NCI-H2029 (cell line): ENCODE measurements at places on chromosomes 5 and 9.

DNA sequence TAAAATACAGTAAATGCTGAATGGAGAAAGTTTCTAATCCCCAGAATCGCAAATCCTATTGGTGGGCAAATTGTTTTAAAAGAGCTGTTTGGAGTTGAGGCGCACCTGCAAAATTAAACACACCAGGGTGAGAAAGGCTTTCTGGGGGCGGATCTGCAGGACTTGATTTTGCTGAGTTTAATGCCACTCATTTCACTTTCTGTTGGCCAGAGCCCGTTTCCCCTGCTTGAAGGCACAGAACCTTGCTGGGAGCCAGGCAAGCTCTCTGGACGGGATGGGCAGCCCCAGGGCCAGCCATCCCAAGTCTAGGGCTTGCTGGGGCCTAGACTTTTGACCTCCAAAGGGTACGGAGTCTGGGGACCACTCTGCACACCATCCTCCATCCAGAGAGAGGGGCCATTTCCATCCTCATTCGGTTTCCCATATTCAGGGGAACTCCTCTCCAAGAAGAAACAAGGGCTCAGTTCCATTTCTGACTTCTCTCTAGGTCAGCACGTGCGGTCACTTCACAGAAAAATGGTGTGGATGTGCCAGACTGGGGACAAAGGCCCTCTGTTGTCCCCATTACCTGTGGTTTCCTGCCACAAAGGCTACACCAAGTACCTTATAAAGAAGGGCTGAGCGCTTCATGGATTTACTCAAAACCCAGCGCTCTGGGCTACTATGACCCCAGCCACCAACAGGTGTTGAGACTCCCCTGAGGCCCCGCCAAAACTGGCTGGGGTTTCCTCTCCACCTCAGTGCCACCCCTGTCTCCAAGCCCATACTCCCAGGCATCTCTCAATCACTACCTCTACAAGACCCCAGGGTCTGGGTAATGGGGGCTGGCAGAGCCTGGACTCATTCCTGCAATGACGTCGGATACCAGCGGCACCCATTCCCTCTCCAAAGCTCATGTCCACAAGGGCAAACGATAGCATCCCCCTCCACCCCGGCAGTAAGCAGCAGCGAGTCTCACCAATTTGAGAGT, 170.0 kb downstream of the AUH start:
- DNase-seq, result no peak

GRCh38 chr5:107538331-107538730, 132.4 kb downstream of the EFNA5 start:
- peak; percentile 49 for DNase-seq

DNA sequence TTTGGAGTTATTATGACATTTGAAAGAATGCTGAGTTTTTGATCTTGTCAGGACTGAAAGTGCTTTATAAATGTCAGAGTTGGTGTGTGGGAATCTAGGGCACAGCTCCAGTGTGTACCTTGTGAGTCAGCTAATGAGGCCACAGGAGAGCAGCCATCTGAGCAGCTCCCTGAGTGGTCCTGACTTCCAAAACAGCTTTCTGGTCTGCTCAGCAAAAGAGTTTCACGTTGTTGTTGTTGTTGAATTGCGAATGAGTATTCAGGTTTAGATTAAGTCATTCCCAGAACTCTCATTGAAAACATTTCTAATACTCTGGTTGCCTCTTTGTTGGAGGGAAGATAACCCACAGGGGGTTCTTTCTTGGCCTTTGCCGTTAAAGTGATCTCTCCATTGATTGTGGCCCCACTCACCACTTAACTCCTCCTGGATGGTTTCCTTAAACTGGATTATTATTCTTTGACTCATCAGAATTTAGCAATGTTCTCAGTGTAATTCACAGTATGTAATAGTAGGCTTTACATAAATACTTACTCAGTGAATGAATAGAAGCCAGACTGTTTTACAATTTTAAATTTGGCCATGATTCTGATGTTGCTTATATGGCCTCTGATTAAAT, 125.1 kb upstream of the SGCD start:
- DNase-seq, result no peak

- DNase-seq, result peak; percentile 39
Observed at GRCh38 chr9:87527211-87527916, 29.7 kb downstream of the DAPK1 start.

DNA sequence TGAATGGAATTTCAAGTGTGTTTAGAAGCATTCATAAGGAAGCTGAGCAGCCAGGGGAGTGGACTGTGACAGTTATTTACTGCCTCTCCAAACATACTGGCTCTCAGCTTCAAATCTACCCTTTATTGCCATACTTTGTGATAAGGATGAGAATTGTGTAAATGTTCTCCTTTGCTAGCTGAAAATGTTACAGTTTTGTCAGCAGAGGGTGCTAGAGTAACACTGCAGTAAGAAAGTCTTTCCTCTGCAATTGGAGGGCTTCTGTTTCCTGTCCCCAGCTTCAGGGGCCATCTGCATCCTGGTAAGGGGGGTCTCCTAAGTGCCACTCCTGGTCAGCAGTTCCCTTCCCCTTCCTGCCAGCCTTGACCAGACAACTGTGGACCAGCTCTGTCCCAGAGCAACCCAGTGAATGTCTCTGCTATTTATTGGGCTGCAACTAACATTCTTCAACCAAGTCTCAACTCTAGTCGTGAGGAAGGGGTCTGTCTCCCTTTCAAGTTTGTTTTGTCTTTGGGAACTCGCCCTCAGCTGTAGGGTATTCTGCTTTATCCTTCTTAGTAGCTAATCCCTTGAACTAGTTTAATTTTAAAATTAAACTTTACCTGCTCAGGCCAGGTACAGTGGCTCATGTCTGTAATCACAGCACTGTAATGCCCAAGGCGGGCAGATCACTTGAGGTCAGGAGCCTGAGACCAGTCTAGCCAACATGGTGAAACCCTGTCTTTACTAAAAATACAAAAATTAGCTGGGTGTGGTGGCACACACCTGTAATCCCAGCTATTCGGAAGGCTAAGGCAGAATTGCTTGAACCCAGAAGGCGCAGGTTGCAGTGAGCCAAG, 45.3 kb downstream of the RAPGEF6 start:
- DNase-seq, result peak; percentile 22

DNA sequence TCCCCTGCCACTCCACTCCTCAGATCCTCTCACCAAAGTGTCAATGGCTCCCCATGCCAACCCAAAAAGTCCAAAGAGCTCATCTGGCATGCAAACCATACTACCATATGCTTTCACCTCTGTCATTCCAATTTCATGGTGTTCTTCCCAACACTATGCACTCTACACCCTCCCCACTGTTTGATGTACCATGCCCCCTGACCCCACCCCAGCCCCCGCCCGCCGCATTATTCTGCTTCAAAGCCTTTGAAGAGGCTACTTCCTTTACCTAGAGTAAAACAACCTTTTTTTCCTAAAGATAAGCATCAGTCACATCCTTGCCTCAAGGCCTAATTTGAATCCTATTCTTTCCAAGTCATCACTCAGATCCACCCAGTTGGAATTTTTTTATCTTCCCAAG, 226.3 kb downstream of the DEPDC1B start:
- DNase-seq, result no peak

GRCh38 chr5:134772461-134773125, 14.0 kb downstream of the DDX46 start:
- no peak for DNase-seq

DNA sequence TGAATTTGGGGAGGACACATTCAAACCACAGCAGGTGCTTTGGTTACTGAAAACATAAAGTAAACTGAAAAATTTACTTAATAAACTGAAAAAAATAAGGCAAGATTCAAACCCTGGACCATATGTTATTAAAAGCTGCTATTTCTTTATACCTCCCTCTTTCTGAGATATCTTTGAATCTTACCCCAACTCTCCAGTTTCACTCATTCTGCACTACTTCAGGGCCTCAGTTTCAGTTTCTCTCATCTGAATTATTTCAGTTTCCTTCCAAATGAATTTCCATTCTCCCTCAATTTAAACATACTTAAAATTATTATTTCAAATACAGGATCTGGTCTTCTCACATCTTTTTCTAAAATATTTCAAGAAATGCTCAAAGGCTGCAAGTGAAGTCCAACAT, 4.9 kb upstream of the OXCT1 start:
- no peak for DNase-seq

- no peak for DNase-seq
Observed at GRCh38 chr5:136722581-136722980, 357.2 kb upstream of the TRPC7 start.

DNA sequence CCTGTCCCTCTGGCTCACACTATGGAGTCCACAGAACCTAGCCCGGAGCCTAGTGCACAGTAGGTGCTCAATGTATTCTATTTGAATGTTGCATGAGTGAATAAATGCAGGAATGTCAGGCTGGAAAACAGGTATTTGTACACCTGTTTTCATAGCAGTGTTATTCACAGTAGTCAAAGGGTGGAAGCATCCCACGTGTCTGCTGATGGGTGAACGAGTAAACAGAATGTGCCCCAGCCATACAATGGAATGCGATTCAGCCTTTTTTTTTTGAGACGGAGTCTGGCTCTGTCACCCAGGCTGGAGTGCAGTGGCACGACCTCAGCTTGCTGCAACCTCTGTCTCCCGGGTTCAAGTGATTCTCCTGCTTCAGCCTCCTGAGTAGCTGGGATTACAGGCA, 31.5 kb upstream of the IER5L start:
- no peak for DNase-seq
